ENCODE measurements at places on chromosomes 5 and 9.

DNA sequence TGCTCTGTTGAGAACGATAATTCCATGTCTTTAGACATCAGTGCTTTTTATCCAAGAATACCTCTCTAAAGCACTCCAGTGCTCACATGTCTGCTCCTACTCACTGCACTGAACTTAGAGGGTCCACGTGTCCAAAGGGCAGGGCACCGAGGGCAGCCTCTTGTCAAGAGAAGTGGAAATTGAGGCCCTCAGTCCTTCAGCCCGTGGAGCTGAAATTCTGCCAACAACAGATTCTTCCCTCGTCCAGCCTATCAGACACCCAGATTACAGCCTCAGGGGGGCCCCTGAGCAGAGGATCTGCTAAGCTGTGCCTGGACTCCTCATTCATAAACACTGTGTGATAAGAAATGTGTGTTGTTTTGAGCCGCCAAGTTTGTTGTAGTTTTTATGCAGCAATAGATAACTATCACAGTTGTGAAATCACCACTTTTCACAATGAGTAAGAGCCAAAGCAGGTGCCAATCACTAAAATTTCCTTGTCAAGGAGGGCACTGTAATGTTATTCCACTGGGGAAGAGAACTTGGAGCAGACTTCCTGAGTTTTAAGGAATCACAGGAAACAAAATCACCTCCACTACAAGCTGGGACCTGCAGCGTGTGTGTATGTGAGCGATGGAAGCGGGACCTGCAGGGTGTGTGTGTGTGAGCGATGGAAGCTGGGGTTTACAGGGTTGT is 58.8 kb upstream of the IGFBPL1 start:
- DNase-seq: no peak

- no peak for DNase-seq
Measured at GRCh38 chr9:121835587-121836365, 184.3 kb downstream of the DAB2IP start.

DNA sequence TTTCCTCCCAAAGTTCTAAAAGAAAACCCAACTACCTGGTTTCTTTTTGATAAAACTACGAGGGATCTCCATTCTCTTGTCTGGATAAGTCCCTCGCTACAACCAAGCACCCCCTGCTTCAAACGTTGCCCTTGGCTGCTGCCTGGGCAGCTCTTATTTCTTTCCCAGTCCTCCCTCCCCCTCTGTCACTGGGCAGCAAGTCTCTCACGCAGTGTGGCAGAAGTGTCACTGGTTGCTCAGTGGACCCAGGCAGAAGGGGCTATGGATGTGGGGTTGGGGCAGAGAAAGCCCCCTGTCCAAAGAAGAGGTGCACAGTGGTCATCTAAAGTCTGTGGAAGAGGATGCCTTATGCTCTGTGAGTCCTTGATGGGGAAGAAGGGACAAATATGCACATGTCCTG is 7.2 kb upstream of the SMIM32 start:
- DNase-seq: no peak

DNA sequence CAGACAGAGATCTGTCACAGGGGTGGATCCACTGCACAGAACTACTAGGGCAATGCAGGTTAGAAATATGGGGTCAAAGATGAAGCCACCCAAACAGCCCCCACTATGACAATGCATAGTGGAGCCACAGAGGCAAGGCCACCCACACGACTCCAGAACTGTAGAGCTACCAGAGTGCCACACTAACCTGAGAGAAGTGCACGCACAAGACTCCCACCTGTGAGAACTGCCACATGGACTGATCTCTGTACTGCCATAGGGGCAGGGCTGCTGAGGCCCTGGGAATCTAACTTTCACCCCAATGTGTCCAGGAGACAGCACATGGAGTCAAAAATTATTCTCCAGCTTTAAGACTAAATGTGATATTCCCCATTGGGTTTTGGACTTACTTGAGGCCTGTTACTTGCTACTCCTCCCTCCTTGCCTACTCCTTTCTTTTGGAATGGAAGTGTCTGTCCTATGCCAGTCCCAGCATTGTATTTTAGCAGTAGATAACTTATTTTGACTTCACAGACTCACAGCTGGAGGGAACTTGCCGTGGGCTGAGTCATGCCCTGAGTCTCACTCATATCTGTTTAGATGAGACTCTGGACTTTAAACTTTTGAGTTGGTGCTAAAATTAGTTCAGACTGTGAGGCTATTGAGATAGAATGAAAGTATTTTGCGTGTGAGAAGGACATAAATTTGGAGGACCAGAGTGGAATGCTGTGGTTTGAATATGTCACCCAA is 853.3 kb downstream of the MAT2B start:
- DNase-seq: no peak

All from activated CD8-positive, alpha-beta memory T cell treated with anti-CD3 and anti-CD28 coated beads for 1 hour (primary cell).